ENCODE measurements at places on chromosomes 1 and 21.

- peak; percentile 17 for DNase-seq
Observed at GRCh38 chr1:84298684-84299535, 2.6 kb upstream of the SAMD13 start.

GRCh38 chr1:175824079-175824478 is 80.7 kb upstream of the TNR start:
- no peak for DNase-seq

DNA sequence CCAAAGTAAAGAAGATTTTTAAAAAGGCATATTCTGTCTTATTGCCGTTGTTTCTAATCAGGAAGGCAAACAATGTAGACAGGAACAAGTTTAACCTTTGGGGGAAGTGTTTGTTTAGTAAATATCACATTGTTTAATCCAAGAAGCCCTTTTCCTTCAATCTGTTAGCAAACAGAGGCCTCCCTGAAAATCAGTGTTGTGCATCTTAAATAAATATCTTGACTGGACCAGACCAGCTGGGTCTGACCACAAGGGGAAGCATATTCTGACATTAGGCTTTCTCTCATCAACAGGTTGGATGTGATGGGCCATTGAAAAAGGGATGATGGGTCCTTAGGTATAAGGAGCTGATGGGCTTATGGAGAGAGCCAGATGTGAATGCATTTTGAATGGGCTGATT is 81.8 kb upstream of the SGIP1 start:
- no peak for DNase-seq

- no peak for DNase-seq
Observed at GRCh38 chr1:234531151-234531635, 52.2 kb upstream of the TARBP1 start.

- DNase-seq: no peak
Observed at GRCh38 chr1:214717351-214717750, 114.4 kb downstream of the CENPF start.

DNA sequence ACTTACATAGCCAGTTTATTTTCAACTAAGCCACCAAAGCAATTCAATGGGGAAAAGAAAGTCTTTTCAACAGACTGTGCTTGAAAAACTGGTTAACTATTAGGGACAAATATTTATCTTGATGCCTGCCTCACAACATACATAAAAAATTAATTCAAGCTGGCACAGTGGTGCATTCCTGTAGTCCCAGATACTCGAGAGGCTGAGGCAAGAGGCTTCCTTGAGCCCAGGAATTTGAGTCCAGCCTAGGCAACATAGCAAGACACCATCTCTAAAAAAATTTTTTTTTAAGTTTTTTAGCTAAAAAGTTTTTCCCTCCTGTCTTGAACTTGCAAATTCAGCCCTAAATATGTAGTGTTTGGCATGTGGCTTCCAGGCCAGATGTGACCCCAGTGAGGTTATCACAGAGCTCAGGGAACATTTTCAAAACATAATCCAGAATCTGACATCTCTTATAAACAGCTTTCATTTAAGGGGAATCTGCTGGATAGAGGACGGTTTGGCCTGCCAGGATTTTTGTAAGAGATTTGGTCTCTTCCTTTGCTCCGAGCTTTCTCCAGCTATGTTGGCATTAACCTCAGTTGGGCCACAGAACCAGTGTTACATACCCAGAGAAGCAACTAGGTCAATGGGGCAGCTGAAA is 46.4 kb downstream of the COL6A1 start:
- no peak for DNase-seq

GRCh38 chr1:9929431-9930385 is 13.5 kb downstream of the LZIC start:
- DNase-seq: no peak

Measured in stimulated activated CD4-positive, alpha-beta T cell treated with anti-CD3 and anti-CD28 coated beads, Interleukin-1b, Interleukin-23, amount 100 ng/mL, for 24 hours (primary cell).